Astrocyte (in vitro differentiated cells and primary cell): ENCODE measurements at places on chromosomes 11 and 22.

- no peak for DNase-seq
Observed at GRCh38 chr22:47589271-47590250, 827.1 kb downstream of the TBC1D22A start.

DNA sequence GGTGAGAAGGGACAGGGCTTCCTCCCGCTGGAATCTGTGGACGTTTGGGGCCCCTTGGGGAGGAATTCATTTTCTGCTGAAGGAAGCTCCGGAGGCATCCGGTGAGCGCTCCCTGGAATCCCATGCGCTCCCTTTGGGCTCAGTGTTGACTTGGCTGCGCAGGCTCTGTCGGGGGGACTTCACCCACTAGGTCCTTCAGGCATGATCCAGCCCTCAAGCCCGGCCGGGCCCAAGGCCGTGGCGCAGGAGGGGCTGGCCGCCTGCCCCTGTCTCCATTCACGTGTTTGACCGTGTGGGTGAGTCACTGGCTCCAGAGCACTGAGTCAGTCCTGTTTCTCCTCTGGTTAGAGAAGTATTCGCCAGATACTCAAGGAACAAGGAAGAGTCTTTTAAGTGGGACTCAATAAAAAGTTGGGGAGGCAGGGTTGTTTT is 1.4 kb downstream of the CTTN start:
- DNase-seq, result peak; percentile 93

- no peak for DNase-seq
Observed at GRCh38 chr11:75337195-75337654, 14.2 kb downstream of the ARRB1 start.

- DNase-seq, result no peak
Observed at GRCh38 chr22:48898524-48899250, 929.0 kb downstream of the BRD1 start.

- no peak for DNase-seq
Observed at GRCh38 chr22:30628491-30628890, 7.1 kb upstream of the SLC35E4 start.

DNA sequence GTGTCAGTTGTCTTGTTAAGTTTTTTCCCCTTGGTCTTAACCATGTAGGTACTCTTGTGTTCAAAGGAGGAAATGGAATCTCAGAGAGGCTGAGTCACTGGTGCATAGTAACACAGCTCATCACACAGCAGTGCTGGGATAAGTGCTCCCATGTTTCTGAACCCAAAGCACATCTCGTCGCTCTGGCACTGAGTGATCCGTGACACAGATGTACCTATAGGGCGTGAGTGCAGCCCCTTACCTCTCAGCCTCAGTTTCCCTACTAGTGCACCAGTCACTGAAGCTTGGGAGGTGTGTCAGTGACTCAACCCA is 234.0 kb downstream of the ST3GAL4 start:
- DNase-seq, result peak; percentile 8

GRCh38 chr11:61279934-61280659 is 15.0 kb downstream of the VWCE start:
- peak; percentile 26 for DNase-seq
